Hematopoietic multipotent progenitor cell treated with erythropoietin and hydrocortisone succinate and interleukin-3 and kit ligand, for 8 days (in vitro differentiated cells): ENCODE measurements at places on chromosomes 3 and 15.

GRCh38 chr3:72303926-72304325, 519.0 kb upstream of the PROK2 start:
- DNase-seq = no peak

DNA sequence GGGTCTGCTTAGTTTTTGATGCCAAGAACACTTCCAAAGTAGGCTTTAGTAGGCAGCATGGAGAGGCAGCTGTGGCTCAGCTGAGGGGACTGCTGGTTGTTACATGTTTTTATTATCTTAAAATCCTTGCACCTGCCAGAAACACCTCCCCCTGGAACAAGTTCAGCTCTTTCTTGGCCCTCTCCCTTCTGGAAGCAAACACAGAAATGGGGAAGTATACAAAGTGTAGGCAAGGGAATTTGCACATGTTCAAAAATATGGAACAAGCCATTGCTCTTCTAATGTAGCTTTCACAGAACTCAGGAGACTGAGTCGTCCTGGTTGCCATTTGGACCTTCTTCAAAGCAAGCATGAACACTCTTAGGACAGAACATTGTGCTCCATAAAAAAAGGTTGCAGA, 169.1 kb upstream of the SEMA6D start:
- no peak for DNase-seq

GRCh38 chr3:115835946-115836345, 212.6 kb downstream of the GAP43 start:
- DNase-seq = no peak

DNA sequence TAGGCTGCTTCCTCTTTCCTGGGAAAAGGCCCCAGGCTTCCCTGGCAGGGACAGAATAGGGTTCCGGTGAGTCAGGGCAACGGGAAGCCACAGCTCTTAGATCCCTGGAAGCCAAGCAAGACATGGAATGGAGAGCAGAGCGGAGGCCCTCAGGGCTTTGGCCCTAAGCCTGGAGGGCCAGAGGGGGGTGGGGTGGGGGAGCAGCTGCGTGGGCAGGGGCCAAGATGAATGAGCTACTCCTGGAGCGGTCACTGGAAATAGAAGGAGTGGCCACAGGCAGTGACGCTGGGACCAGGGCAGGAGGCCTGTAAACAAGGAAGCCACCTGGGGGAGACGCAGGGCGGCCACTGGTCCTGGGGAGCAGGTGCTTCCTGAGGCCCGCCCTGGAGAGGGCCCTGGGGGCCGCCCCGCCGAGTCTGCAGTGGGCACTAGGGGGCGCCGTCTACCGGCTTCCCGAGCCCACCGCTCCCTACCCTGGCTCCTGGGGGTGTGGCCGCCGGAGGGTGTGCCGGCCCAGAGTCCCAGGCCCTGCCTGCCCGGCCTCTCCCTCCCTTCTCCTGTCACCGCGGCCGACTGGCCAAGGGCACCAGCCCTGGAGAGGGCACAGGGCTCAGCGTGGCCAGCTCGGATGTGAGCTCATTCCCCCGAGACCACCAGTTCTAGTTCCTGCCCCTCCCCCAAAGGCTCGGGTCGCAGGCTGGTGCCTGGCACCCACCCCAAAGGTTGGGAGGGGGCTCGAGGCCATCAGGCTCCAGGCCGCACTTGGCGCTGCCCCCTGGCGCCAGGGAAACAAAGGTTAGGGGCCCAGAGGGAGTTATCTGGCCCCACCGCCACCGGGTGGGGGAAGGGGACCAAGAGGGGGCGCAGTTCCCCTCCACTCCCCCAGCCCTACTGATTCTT, 12.1 kb downstream of the VPS18 start:
- DNase-seq = peak; percentile 73
